ENCODE measurements at places on chromosomes 11 and 22.

DNA sequence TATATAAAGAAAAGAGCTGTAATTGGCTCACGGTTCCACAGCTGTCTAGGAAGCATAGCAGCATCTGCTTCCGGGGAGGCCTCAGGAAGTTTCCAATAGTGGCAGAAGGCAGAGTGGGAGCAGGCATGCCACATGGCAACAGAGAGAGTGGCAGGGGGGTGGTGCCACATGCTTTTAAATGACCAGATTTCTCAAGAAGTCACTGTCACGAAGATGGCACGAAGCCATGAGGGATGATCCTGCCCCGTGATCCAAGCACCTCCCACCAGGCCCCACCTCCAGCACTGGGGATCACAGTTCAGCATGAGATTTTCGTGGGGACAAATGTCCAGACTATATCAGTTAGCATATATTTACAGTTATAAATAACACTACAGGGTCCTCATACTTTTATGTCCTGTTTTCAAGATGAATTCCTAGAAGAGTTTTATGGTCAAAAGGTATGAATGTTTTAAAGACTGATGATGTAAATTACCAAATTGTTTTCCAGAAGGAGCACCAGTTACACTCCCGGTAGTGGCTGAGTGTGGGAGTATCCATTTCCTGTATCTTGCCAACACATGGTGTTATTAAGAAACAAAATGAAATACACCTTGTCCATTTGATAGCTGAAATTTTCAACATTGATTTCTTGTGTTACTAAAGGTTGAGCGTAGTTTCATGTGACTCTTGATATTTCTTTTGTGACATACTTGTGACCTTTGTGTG lies 19.2 kb downstream of the FAM118A start:
- DNase-seq, result no peak

DNA sequence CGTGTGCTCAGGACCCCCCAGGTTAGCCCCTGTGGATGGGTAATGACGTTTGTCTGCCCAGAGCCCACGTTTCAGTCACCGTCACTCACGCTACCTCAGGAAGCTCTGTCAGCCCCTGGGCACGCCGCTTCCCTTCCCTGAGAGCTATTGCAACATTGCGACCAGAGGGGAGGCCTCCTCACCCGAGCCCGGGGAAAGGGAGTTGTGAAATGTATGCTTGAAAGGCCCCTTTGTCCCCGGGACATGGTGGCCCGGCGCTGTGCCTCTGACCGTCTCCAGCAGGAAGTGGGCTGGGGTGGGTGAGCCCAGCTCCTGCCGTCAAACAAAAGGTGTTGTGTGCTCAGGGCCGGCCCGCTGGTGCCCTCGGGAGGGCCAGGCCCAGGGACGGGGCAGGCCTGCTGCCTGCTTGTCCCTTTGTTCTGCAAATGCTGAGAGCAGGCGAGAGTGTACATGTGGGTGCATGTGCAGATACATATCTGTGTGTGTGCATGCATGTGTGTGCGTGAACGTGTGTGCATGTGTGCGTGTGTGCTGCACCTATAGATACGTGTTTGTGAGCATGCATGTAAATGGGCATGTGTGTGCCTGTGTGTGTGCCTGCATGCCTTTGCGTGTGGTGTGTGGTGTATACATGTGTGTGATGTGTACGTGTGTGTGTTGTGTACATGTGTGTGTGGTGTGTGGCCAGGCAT lies 1125.0 kb downstream of the BRD1 start:
- DNase-seq, result peak; percentile 87

- DNase-seq, result no peak
These were observed 111.5 kb upstream of the CSNK2A3 start for GRCh38 chr11:11464555-11464954.

DNA sequence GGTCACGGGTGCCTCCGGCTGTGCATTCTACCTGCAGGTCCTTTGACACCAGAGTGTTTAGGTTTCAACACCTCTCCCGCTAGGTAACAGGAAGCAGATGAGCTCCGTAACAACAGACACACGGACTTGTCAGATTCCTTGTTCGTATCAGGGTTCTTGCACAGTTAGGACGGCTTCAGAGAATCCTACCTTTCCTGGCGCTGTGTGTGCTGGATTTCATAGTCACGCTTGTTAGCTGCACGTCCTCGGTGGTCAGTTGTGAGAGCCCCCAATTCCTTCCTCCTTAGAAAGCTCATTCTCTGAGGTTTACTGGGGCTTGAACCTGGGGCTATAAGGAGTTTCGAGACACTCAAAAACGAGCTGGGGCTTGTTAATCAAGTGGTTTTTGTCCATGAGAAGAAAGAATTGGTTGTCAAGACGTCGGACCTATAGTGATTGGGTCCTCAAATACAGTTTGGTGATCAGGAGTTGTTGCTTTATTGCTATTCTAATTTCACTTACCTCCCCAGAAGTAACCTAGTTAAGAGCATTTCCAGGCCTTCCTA lies 664 bp downstream of the DDB2 start:
- peak; percentile 36 for DNase-seq

DNA sequence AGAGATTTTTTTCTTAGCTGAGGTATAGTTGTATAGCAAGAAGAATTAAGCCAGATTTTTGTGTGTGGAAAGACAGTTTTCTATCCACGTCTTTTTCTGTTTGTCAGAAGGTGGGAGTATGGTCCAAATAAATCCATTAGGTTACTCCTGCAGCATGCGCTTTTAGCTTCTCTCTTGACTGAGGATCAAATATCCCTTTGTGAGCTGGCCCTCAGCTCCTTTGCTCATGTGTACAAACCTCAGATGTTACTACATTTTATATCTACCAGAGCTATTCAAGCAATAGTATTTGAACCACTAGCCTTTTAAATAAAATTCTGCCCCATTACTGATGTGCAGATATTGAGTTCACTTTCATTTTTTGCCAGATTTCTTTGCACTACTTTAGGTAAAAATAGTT lies 8.8 kb upstream of the SIDT2 start:
- DNase-seq, result no peak

DNA sequence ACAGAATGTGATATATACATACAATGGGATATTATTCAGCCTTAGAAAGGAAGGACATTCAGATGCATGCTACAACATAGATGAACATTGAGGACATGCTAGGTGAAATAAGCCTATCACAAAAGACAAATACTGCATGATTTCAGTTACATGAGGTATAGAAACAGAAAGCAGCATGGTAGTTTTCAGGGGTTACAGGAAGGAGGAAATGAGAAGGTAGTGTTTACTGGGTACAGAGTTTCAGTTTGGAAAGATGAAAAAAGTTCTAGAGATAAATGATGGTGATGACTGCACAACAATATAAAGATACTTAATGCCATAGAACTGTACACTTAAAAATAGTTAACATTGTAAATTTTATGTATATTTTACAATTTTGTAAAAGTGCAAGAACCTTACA lies 266.7 kb upstream of the C11orf87 start:
- DNase-seq, result no peak

DNA sequence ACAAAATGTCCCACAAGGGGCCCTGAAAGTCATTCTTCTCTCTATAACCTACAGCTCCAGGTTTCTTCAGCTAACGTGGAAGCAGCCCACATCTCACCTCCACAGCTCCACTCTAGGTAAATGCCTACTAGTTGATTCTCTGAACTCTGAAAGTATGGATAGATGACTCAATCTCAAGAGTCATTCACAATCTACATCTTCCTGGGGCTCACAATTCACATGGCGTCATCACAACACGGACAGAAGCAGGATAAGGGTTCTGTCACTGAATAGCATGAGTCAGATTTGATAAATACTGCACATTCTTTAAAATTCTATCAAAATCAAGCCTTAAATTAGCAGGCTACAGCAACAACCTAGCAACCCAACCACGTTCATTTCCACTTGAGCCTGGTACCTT lies 96.3 kb downstream of the PLEKHA7 start:
- DNase-seq, result no peak

- no peak for DNase-seq
These were observed 20.8 kb downstream of the SELENOO start for GRCh38 chr22:50221410-50222300.

GRCh38 chr11:44139565-44140330 lies 44.3 kb downstream of the EXT2 start:
- DNase-seq, result no peak

DNA sequence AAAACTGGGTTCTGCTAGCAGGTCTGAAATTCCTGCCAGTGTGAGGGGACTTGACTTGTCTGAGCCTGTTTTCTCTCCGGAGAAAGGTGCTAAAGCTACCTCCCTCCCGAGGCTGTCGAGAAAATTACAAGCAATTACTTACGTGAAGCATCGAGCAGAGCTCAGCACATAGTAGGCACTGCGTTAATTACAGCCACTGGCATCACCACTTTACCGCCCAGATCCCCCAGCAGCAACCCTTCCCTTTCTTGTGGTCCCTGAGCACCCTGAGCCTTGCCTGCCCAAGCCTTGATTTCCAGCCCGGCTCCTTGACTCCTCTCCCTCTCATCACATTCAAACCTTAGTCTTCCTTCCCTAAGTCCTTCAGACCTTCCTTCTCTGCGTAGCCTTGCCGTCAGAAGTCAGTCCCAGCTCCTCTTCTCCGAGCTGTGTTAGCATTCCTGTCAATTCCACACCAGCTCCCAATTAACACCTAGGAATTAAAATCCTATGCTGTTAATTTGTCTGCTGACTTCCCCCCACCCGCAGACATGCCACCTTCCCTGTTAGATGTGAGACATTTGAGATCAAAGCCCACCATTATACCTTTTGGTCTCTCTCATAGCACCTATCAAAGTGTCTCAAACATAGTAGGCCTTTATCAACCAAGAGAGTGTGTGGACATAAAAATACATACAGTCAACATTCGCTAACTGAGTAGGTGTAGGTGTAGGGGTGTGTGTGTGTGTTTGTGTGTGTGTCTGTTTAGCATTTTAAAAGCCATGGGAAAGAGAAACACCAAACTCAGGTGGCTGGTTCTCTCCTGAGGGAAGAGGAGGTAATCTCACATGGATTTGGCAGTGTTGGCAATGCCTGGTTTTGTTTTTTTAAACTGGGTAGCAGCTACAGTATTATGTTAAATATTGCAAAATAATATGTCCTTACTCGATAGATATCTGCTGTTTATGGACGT lies 2.8 kb upstream of the KCNJ5 start:
- DNase-seq, result no peak

- no peak for DNase-seq
These were observed 160.5 kb upstream of the GRK3 start for GRCh38 chr22:25403811-25404471.

DNA sequence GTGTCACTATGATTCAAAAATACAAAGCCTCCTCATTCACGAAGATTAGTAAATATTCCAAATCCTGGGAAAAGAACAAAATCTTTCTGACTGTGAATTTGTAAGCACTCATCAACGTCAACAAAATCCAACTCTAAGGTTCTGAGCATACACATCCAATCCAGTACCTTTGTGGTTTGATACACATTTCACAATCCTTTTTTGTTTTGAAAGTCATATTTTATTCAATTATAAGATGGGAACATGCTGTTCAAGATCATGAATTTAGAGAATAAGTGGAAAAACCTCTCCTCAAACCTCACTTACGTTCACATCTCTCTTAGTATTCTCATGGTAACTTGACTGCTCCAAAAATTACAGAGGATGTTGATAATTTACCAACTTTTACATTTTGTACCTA lies 9.6 kb upstream of the MMP3 start:
- no peak for DNase-seq

DNA sequence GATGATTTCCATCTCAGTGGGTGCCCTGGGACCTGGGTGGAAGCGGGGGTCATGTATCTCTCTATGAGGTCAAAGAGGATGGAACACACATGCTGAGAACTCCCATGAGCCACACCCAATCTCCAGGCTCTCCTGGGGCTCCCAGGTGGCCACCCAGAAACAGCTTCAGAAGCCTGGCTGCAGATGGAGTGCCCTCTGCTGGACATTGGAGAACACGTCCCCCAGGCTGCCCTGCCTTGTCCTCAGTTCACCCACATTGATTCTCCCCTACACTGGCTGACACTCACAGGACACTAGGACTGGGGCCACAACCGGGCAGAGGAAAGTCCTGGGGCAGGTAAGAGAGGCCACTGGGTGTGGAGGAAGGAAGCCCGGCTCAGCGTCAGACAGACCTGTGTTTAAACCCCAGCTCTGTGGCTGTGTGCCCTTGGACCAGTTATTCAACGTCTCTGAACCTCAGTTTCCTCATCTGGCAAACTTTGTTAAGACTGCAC lies 4.5 kb upstream of the NOL12 start:
- peak; percentile 87 for DNase-seq

- DNase-seq, result no peak
These were observed 34.0 kb upstream of the EMID1 start for GRCh38 chr22:29171721-29172120.

- DNase-seq, result no peak
These were observed 23.6 kb downstream of the SLC35F2 start for GRCh38 chr11:107834995-107835394.

GRCh38 chr11:43784866-43785265 lies 95.8 kb upstream of the ALKBH3 start:
- no peak for DNase-seq

GRCh38 chr11:32583459-32584271 lies at the start of gene EIF3M:
EIF3M (plus strand) TSS chr11:32583831; CDS start chr11:32583888, 57 bp downstream.
- peak; percentile 75 for DNase-seq

DNA sequence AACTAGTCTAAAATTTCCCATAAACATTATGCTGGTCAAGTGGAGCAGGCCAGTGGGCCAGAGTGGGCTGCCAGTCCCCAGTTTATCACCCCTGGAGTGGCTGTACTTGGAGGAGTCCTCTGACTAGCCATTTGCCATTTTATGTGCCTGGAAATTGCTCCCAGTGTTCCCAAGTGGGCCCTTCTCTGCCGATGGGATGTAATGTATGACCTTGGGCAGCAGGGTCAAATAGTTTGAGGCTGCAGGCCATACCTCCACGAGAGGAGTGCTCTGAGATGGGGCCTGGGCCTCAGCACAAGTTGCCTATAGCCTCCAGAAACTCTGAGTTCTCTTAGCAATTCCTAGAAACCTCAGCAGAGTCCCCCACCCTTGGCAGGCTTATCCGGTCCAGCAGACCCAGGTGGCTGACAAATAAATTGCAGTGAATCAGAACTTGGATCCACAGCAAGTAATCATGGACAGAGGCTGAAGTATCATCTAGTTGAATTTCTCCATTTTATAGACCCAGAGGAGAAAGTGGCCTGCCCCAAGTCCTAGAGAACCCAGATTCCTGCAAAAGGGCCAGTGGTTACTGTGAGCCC lies 17.8 kb upstream of the PATZ1 start:
- DNase-seq, result no peak
